Left kidney (tissue), 8 donors: ENCODE measurements at places on chromosomes 6 and 20. TPM values are rescaled to one million over a fixed set of nuclear protein-coding genes. Genes with fewer than 3 reads are reported as not detected.

The PRKN gene
- 7.7 TPM for polyA plus RNA-seq

The NFATC2 gene
- 1.6 TPM for polyA plus RNA-seq

The CRIP3 gene
- 7.3 TPM for polyA plus RNA-seq

The OXT gene
- polyA plus RNA-seq, result 0.60 TPM

The BHLHE23 gene
- not detected for polyA plus RNA-seq

The OLIG3 gene
- polyA plus RNA-seq, result not detected

The TREM1 gene
- polyA plus RNA-seq, result not detected

The FRS3 gene
- 5.0 TPM for polyA plus RNA-seq

The CRISP2 gene
- polyA plus RNA-seq, result 0.20 TPM

The SCUBE3 gene
- 63.6 TPM for polyA plus RNA-seq

The TRMT6 gene
- 20.3 TPM for polyA plus RNA-seq

The SYNGAP1 gene
- 40.9 TPM for polyA plus RNA-seq
